ENCODE measurements at places on chromosomes 7 and 10.

DNA sequence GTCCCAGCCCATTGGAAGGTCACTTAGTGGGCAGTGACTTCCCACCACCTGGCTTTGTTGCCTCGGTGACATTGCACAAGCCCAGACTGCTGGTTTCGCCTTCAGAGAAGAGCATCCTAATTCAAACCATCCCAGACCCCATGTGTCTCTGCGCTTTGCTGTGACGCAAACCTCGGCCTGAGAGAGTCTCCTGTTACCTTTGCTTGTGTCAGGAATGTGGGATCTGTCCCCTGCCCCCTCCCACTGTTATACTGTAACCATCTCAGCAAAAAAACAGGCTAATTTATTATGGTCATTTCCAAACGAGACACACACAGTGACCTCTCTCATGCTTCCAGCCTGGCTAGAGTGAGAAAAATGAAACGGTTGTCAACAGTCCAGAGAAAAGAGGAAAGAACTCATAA is 25.0 kb upstream of the AQP1 start:
- DNase-seq, result no peak

DNA sequence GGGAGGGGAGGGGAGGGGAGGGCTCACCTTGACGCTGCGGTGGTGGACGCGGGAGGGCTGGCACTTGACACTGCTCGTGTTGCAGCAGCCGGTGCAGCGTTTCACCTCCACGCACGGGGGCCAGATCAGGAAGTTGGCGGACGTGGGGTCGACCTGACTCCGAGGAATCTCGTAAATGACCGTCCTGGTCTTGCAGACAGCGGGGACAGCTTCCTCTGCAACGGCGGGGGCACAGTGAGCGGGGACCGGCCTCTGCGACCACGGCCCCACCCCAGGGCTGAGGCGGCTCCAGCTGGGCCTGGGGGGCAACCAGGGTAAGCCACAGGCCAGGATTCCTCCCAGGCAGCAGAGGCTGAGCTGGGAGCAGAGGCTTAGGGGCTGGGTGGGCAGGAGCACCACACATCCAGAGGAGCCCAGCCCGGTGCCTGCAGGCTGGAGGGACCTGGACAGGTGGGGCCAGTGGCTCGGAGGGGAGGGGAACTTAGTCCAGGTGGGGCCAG is 8.8 kb downstream of the PDGFA start:
- DNase-seq, result no peak

DNA sequence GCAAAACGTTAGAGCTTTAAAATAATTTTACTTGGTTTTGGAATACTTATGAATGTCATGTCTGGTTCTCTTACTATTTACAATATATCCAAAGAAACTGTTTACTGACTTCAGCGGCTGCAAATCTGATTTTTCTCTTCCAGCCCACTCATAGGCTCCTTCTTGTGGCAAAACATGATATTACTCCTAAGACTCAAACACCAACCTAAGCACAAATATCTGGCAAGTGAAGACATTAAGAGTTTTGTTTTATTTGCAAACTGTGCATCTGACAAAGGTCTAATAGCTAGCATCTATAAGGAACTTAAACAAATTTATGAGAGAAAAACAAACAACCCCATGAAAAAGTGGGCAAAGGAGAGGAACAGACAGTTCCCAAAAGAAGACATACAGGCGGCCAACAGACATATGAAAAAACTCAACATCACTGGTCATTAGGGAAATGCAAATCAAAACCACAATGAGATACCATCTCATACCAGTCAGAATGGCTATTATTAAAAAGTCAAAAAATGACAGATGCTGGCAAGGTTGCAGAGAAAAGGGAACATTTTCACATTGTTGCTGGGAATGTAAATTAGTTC is 20.3 kb upstream of the GJC3 start:
- DNase-seq, result no peak

DNA sequence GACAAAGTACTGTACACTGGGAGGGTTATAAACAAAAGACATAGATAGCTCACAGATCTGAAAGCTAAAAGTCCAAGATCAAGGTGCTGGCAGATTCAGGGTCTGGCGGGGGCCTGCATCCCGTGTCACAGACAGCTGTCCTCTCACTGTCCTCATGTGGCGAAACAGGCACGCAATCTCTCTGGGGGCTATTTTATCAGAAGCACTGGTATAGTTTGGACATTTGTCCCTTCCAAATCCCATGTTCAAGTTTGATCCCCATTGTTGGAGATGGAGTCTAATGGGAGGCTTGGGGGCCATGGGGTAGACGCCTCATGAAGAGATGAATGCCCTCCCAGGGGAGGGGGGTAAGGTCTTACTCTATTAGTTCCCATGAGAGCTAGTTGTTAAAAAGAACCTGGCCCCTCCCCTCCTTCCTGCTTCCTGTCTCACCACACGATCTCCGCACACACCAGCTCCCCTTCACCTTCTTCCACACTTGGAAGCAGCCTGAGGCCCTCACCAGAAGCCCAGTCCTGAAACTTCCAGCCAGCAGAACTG is 72.5 kb upstream of the UCN3 start:
- no peak for DNase-seq

- no peak for DNase-seq
Observed at GRCh38 chr10:110629680-110630191, 14.4 kb upstream of the RBM20 start.

GRCh38 chr7:81871606-81872265 is 101.9 kb upstream of the HGF start:
- no peak for DNase-seq

GRCh38 chr10:109934958-109935793 is 11.9 kb upstream of the XPNPEP1 start:
- no peak for DNase-seq

DNA sequence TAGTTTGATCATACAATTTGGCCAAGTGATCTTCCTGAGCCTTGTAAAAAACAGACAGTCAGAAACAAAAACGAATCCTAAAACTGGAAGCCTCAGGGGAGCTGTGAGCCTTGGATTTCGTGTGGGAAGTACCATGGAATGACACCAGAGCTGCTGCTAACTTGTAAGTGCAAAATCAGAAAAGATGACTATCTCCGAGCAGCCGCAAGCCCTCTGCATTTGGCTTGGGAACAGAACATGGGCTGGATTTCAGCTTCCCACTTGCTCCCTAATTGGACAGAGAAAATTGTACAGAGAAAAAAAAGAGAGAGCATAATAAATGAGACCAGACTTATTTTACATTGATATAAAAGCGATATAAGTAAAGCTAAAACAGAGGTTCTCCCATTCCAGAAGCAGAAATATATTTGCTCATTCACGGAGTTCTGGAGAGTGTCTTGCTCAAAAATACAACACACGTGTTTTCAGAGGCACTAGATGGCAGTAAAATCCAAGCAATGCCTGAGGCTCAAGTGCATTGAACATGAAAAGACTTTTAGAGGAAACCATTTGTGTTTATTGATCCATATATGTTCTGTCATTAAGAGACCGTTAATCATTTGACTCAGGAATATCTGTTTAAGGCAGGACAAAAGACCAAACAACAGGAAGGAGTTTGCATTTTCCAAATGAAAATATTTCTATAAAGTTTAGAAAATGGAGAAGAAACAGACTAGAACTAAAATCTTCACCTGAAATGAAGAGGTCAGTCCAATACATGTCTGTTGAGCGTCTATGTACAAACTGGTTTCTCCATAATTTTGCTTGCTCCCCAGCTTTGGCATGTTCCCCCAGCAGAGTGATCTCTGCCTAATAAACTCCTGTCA is 78.3 kb upstream of the SLC26A5 start:
- no peak for DNase-seq

DNA sequence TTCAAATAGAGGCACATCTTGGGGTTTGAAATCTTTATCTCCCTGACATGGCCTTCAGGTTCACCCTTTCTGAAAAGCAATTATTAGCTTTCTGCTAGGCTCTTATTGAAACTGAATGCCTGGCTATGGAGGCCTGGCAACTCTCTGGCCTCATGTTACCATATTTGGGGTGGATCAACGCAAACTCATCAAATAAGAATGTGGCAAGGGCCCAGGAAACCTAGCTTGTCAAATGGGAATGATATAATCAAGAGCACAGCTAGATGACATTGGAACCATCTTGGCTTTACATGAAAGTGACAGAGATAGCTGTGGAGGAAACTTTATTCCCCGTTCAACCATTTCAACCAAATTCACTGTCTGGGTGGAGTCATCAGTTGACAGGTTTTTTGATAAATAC is 202.8 kb upstream of the SMIM30 start:
- no peak for DNase-seq

GRCh38 chr10:27783660-27784059 is 38.0 kb upstream of the MKX start:
- no peak for DNase-seq

Measured in ascending aorta (tissue), 2 donors.